ENCODE measurements at places on chromosomes 12 and 14.

DNA sequence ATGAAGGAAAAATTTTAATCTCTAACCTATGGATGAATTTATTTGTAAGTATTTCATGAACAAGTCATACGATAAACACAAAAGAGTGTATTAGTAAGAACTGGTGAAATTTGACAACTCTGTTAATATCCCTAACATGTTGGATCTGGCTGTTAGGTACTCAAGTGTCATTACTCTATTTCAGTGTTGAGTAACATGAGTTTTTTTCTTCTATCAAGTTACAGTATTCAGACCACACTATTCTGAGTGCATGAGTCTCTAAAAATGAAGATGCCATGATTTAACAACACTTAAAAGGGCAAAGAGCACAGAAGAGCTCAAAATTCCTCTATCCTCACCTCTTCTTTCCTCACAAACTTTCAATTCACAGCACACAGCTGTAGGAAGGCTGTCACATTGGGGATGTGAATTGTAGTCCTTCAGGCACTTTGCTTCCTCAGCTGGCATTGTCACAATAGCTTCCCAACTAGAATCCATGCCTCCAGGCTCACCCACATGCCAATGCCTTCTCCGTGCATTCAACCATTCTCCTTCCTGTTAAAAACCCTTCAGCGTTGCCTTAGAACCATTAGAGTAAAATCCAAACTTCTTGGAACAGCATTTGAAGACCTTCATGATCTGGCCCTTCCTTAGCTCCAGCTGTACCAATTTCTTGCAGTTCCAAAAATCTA, 73.7 kb upstream of the DBX2 start:
- no peak for DNase-seq

- no peak for DNase-seq
These were observed 76.0 kb downstream of the VCPKMT start for GRCh38 chr14:50040401-50040775.

DNA sequence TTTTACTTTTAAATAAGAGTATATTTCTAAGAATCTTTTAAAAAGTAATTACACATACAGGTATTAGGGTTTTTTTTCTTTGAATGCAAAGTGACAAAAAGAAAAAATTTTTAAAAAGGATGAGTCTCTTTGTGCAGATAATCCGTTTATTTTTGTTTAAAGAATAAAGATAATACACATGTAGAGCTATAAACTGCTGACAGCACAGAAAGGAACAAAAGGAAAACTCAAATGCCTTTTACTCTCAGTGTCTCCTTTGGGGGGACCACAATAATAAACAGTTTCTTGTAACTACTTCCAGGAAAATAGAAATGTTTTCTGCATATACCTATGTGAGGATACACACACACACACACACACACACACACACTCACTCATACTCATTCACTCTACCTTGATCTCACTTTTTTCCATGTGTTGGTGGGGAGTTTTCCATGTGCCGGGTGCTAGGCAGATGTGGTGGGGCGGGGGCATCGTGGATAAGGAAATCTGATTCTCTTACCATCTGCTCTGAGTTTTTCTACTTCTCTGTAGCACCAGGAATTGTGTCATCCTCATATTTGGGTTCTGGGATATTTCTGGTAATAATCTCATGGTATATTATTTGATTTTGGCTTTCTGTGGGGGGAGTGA, 58.1 kb downstream of the KCTD10 start:
- DNase-seq: no peak

GRCh38 chr14:33951183-33951840, 438 bp upstream of the EGLN3 start:
- DNase-seq: no peak

DNA sequence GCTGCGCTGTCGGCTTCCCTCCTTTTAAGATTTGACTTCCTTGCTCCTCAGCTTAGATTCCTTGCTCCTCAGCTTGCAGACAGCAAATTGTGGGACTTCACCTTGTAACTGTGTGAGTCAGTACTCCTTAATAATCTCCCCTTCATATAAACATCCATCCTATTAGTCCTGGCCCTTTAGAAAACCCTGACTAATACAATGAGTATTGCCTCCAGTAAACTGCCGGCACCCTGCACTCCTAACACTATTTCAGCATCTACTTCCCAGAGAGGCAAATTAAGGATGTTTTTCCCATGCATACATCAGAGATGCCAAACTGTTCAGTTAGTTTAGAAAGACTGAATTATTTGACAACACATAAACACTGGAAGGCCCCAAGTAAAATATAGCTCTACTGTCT, 611.3 kb upstream of the TMEM132C start:
- DNase-seq: no peak

DNA sequence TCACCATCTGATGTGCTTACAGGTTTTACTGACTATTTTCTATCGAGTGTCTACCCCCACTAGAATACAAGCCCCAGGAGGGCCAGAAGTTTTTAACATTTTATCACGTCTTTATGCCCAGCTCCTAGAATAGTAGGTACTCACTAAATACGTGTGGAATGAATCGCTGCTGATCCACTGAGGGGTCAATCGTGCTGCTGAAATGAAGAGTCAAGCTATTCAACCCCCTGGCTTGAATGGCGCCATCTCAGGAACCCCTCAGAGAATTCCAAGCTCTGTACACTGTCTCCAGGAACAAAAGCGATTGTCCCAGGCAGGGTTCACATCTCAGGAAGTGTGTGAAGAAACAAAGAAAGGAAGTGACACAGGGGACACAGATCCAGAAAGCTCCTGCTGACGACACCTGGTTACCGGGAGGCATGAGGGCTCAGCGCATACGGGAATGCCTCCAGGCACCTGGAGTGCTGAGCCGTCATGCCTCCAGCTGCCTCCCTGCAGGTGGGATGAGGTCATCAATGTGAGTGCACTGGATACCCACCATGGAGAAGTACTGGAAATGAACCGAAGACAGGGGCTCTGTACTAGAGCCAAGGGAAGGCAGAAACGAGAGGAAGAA, 45.6 kb downstream of the PITPNM2 start:
- peak; percentile 96 for DNase-seq

DNA sequence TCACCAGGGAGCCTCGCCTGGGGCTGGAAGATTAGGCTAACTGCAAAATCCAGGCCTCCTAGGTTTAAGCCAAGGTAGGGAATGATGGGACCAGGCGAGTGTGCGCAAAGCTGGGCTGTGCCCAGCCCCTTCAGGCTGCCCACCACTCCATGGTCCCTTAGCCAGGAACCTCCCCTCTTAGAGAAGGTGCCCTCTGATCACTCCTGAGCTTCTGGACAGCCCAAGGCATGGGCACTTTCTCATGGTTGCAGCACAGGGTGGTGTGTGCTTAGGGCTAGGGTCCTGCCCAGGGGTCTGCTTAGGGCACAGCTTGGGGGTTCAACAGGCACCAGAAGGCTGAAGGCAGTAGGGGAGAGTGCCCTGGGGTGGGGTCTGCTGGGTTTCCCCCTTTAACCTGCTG, 69.0 kb downstream of the PRIMA1 start:
- no peak for DNase-seq

GRCh38 chr14:33938131-33938949, 12.5 kb downstream of the EGLN3 start:
- DNase-seq: peak; percentile 84

GRCh38 chr12:28036940-28037339, 64.4 kb upstream of the PTHLH start:
- DNase-seq: no peak

DNA sequence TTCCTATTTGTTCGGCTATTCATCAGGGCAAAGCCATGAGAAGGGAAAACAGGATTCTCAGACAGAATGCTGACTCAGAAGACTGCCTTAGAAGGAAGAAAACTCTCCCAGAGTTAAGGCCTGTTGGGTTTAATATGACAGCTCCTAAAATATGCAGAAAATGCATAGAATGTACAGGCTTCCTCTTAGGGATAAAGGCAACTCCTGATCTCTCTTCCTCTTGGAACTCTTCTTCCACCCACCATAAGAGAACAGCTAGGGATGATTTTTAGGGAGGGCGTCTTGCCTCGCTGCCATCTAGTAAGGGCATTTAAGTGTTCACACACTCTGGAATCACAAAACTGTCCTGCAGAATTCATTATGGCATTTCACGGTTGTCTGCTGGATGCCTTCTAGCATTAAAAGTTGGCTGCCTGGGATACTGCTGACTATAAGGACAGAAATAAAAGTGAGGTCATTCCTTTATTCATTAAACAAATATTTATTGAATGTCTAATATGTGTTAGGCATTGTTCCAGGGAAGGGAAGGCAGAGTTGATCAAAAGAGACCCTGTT, 73.7 kb downstream of the DCAF5 start:
- DNase-seq: no peak

DNA sequence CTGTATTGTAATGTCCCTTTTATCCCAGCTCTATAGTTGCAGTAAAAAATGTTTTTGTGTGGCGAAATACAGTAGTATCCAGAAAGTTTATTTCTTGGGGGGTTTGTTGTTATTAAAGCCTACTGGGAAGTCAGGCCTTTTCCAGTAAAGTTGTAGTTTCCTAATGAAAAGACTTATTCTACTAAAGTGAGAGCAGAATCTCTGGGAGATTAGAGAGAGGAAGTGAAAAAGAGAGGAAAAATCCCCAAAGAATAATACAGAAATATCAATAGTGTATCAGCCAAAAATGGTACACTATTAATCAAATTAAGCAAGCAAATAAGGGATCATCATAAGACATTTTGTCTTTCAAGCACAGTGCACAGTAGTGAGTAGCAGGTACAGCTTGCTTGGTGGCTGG, 46.3 kb upstream of the ATXN7L3B start:
- no peak for DNase-seq

- DNase-seq: no peak
These were observed 114.8 kb downstream of the DIP2B start for GRCh38 chr12:50619610-50619958.

DNA sequence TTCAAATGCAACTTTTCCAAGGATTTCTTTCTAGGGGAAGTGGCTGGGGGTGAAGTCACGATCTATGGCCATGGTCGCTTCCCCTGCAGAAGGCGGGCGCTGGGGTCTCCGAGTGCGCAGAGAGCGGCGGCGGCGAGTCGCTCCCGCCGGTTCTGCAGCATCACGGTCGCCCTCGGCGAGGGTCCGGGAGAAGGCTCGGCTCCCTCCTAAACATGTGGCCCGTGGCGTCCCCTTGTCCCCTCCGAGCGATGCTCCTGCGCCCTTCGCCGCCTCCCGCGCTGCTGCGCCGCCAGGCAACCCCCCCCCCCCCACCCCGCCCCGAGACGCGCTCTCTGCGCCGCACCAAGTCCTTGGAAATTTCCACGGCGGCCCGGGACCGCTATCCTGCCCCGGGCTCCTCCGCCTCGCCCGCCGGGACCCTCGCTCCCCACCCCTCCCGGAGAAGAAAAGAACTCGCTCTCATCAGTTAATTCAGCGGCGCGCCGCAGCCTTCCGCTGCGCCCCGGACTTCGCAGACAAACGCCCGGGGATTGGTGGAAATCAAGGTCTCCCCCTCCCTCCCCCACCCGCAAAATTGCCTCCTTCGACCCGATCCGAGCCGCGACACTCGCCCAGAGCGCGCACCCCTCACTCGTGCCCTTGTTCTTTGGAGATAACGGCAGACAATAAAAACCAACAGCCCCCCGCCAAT, at the start of gene ST8SIA1:
Gene ST8SIA1 (minus strand): TSS at position 298 of the 691 bp plus-strand sequence. CDS start 475 bp downstream, outside the sequence.
- no peak for DNase-seq

DNA sequence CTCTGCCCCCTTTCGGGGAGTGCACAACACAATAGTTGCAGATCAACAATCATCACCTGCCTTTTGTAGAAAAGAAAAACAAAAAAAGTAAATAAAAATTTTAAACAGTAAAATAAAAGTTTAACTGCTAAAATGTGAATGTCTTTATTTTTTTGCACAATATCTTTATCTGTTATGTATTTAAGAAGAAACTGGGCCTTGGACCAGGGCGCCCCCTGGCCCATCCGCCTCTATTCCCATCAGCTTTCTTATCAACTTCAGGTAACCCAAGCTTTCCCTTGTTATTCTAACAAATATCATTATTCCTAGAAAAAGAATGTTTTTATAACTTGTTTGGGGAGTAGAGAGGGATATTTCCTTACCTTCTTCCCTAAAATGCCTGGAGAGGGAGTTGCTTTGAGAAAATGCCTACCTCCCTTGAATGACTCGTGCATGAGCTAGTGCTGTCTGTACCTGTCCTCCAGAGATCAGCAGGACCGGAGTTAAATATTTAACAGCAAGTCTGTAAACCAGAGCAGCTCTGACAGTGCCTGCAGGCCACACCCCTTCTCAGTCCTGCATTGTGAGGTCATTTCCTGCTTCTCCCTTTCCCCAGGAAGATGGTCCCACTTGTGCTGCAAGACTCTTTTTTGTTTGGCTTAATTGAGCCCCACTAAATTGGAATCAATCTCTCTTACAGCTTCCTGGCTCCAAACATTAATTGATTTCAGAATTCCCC, 192.8 kb upstream of the RGS6 start:
- DNase-seq: no peak

GRCh38 chr14:60649875-60650372, 647 bp upstream of the SIX1 start:
- DNase-seq: peak; percentile 80

DNA sequence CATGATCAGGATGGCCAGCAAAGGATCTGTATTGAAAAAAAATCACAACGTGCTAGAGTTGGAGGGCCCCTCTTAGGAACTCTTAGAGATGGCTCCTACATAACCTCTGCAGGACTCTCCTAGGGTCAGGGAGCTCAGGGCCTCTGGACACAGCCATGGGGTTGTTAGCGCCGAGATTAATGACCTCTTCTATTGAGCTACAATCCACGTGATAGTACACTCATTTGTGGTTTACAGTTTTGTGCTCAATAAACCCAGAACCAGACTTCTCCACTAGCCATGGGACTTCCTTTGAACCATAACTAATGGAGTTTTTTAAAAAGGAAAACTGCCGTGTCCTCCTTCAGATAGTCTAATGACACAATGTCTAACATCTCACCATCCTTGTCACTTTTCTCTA, 29.6 kb upstream of the HDAC7 start:
- no peak for DNase-seq

DNA sequence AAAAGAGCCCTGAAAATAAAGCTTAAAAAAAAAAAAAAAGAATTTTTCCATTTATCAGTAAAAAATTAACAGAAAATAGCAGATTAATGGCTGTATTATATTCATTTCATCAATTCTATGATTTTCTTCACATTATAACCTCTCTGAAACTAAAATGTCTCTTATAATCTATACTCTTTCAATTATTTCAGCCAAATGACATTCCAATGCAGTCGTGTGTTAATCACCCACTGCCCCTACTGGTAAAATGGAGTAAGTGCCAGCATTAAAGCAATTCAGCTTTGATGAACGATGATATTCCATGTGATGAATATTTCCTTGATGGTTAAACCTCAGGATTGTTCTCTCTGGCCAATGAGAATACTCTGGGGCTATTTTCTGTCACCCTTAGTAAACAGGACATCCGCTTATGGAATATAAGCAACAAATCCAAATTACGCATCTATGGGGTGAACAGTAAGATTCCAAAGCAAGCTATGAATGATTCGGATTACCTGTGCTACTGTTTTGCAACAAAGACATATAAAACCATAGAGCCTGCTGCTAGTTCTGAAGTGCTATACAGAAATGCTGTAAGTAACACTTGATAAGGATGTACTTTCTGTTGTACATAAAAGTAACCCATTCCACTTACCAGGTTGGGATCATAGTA, 20.3 kb upstream of the SYCP3 start:
- DNase-seq: no peak

GRCh38 chr14:20302042-20302755, 3.6 kb downstream of the TTC5 start:
- DNase-seq: no peak

GRCh38 chr12:9980126-9980525, 8.9 kb downstream of the CLEC12A start:
- no peak for DNase-seq

- no peak for DNase-seq
These were observed 31.4 kb downstream of the JDP2 start for GRCh38 chr14:75459099-75459741.
